Progenitor cell of endocrine pancreas (in vitro differentiated cells): ENCODE measurements at places on chromosomes 5 and 9. TPM values are rescaled to one million over a fixed set of nuclear protein-coding genes. Genes with fewer than 3 reads are reported as not detected.

DNA sequence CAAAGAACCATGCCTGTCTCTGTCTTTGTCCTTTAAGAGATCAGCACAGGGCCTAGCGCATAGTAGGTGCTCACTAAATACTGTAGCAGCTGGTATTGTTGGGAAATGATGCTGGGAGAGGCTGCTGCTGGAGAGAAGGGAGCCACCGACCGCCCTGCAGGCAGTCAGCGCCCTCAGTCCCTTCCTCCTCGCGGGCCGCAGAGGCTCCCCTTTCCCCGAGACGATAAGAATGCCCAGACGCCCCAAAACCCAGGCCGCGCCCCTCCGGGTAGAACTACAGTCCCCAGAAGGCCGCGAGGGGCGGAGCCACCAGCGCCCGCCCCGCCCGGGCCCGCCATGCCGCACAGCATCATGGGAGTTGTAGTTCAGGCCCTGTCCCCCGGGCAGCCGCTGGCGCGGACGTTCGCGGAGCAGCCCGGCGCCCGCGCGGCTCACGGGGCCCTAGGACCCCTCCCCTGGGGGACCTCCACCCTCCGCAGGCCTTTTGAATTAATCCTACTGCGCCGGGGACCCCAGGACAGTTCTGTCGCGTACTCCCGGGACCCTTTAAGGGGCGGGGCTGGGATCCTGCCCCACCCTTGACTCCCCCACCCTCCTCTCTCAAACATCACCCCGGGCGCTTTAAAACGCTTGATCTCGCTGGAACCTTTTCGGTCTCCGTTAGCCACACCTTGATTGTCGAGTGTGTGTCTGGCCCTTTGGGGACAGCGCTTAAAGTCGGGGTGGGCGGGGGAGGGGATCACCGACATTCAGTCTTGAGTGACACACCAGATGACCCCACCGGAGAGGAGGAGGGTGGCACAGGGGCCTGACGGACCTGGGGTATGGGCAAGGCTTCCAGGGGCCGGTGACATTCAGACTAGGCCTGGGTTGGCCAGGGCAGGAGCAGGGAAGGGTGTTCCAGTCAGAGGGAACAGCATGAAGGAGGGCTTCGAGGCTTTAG is 24.8 kb upstream of the IER5L start:
- DNase-seq: peak; percentile 76

GRCh38 chr9:35140093-35140492 is 21.7 kb upstream of the UNC13B start:
- DNase-seq: no peak

- DNase-seq: peak; percentile 33
These were observed 789 bp downstream of the SEMA6A start for GRCh38 chr5:116573702-116574366.

DNA sequence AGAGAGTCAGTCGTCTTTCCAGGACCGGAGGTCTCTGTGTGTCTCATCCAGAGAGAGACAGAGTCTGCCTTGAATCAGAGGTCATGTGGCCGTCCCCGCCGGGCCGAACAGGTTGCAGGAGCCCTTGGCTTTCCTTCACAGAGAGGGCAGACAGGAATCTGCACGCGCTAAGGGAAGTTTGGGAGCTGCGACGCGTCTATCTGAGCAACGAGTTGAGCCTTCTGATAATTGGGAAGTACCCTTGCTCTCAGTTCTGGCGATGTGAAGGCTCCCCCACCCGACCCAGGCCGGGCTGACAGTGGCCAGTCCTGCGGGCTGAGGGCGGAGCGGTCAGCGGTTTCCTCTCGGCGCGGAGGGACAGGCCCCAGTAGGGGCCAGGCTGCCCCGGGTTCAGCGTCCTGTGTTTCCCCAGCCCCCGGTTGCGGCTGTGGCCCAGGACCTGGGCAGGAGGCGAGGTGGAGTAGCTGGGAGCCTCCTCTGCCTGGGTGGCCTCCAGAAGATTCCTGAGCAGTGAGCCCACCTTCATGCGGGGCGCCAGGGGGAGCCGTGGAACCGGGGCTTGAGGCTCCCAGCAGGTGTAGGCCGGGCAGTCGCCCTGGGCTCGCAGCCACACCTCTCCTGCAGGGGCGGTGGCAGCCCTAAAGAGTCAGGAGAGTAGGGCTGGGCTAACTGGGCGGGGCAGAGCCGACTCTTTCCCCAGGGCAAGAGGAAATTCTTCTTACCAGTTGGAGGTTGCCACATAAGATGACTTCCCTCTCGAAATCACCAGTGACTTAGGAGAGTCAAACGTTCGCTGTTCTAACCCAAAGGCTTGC is 13.9 kb downstream of the NR2F1 start:
- DNase-seq: no peak

DNA sequence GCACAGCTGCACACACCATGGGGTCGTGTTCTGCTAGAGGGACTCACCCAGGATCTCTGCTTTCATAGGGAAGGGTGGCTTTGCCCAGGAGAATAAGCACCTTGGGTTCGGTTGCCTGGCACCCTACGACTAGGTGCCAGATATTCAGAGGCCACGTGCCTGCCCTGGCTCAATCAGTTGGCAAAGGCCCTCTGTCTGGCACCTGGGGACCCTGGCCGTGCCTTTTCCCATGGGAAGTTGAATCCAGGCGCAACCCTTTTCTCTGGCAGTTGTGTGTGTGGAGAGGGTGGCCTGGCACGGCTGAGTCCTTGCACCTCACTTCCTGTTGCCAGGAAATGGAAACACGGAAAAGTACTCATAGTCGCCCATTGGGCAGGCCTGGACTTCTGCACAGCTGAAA is 10.2 kb upstream of the ANKH start:
- DNase-seq: no peak

DNA sequence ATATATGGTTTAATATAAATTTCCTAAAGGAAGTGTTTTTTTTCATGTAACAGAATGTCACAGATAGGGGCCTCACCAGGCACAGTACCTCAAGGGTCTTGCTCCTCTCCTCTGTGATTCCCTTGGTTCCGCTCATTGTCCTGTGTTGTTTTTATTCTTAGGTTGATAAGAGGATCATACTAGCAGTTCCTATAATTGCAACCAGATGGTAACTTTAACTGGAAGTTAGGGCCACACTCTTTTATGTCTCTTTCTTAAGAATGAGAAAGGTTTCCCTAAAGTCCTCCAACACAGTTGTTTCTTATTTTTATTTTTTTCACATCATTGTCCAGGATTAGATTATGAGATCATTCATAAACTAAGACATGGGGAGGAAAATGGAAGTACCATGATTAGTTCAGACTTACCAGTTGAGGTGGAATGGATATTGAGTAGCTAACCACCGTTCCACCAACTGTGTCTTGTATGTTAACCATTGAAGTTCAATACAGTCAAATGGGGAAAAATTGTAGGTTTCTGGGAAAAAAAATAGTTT is 41.1 kb downstream of the FAM174A start:
- DNase-seq: no peak

The FBN2 gene
- total RNA-seq: 6.6 and 16.3 TPM in 2 replicates

GRCh38 chr5:78514427-78515330 is 133.9 kb downstream of the LHFPL2 start:
- no peak for DNase-seq

- DNase-seq: no peak
These were observed 481.6 kb downstream of the SPATA31A7 start for GRCh38 chr9:61671276-61671973.

GRCh38 chr5:53568871-53569270 is 8.4 kb downstream of the NDUFS4 start:
- no peak for DNase-seq

The PKD2L2 gene
- not detected in 2 replicates for total RNA-seq

DNA sequence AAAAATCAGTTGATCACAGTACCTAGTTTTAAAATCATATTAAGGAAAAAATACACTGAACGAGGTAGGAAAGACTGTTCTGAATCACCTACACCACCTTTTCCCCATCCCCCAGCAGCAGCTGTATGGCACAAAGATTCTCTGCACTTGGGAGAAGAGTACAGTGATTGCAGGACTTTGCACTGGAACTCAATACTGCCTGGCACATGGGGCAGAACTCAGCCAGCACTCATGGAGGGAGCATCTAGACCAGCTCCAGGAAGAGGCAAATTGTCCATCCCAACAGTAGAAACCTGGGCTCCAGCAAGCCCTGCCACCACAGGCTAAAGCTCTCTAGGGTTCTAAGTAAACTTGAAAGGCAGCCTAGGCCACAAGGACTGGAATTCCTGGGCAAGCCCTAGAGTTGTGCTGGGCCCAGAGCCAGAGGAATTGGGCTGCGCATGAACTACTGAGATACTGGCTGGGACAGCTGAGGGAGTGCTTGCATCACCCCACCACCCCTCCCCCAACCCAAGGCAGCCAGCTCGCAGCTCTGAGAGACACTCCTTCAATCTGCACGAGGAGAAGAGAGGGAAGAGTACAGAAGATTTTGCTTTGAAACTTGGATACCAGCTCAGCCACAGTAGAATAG is 654.4 kb upstream of the CDH6 start:
- DNase-seq: no peak

The FRRS1L gene
- total RNA-seq: 4.9 and 6.1 TPM in 2 replicates

DNA sequence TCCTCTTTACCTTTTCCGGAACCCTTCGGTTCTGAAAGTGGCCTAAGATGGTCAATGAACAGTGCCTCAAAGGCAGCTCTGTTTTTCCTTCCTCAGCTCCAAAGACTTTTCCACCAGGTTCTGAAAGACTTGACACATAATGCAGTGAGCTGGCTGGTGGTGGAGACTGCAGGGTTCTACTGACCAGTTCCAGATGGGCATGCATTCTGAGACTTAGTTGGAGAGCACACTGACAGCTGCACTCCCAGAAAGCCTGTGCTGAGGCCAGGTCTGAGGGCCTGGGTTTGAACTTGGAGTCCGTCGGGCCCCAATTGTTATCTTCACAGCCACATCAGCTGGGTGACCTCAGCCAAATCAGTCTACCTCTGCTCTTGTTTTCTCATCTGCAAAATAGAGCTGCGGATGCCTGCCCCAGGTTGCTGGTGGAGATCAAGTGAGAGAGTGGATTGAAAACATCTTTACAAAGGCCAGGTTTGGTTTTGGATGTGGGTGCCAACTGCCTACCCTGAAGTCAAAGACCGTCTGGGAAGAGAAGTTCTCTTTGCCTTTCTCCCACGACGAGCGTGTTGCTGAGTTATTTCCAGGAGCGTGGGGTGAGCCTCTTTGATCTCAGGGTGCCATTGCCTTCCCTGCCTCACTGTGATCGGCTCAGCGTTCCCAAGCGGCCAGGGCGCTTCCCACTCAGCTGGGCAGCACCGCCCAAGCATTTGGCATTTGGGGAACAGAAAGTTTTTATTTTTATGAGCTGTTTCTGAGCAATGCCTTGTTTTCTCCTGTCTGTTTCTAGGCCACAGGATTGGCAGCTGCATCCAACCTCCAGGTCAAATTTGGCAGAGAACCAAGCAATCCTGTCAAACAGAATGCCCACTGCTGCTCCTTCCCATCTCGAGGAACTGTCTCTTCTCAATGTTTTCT is 54.9 kb downstream of the RAD23B start:
- DNase-seq: no peak

GRCh38 chr5:148708854-148709253 is 54.5 kb upstream of the HTR4 start:
- no peak for DNase-seq

DNA sequence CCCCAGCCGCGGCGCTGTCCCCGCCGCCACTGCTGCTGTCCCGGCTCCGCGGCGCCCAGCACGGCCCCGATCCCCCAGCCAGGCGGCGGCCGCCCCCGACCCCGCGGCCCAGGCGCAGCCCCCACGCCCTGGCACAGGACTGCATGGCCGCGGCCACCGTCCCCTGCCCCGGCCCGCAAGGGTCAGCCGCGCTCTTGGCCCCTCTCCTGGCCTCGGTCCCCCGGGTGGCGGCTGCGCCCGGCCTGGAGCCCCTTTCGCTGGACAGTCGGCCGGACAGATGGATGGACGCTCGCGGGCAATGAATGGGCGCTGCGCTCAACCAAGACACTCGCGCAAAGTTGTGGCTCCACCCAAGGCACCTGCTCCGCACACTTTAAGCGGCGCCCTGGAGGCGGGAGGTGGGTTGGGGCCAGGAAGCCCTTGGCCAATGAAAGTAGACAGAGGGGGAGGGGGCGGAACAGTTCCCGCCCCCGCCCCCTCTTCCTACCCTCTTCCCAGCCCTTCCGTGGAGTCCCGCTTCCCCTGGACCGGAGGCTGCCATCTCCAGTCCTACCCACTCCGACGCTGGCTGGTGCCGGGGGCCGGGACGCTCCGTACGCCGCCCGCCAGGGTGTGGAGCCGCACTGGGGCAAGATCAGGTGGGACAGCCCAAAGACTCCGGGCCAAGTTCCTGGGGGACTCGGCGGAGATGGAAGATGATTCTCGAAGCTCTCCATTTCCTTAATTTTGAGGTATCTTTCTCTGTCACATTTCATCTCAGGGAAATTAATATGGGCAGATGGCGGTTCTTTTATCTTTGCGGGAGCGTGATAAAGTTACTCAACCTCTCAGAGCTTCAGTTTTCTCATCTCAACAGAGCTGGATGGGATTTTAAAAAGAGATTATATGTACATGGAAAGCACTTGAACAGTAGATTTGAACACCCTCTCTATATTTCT is at the start of gene GLDC:
Gene GLDC, minus strand, starts transcription at position 375 of the 938 bp plus-strand sequence. Its CDS starts 230 bp downstream, at position 145.
- peak; percentile 50 for DNase-seq

DNA sequence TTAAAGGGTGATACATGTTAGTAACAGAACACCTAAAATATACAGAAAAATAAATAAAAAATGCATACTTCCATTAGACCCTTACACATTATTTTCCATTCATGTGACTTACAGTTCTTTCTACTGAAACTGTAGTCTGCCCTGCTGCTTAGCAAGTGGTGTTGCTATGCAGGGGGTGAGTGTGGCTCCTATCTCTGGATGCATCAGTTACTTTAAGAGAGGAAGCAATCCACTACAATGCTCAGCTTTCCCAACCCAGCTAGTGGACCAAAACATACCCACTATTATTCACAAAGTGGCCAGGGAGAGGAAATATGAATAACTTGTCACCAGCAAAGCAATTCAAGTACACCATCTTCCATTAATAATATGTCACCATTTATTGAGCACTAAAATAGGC is 121.8 kb downstream of the DOCK2 start:
- DNase-seq: no peak

DNA sequence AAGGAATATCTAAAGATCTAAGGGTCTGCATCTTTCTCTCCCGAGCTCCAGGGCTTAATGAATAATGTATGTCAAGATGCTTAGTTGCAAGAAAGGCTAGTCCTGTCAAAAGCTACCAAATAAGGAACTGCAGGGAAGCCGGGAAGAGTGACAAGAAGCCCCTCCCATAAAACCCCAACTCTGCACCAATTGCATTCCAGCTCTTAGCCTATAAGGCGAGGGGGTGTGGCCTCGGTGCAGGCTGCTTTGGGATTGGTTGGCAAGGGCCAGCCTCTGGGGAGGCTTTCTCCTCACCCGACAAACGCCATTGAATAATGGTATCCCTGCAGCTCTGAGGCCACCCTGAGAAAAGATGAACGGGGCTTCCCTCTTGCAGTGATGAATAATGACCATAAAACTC is 416.9 kb downstream of the RAB3C start:
- no peak for DNase-seq
